Cortex of kidney (tissue), 1 donor: ENCODE measurements at places on chromosomes 11 and 22.

DNA sequence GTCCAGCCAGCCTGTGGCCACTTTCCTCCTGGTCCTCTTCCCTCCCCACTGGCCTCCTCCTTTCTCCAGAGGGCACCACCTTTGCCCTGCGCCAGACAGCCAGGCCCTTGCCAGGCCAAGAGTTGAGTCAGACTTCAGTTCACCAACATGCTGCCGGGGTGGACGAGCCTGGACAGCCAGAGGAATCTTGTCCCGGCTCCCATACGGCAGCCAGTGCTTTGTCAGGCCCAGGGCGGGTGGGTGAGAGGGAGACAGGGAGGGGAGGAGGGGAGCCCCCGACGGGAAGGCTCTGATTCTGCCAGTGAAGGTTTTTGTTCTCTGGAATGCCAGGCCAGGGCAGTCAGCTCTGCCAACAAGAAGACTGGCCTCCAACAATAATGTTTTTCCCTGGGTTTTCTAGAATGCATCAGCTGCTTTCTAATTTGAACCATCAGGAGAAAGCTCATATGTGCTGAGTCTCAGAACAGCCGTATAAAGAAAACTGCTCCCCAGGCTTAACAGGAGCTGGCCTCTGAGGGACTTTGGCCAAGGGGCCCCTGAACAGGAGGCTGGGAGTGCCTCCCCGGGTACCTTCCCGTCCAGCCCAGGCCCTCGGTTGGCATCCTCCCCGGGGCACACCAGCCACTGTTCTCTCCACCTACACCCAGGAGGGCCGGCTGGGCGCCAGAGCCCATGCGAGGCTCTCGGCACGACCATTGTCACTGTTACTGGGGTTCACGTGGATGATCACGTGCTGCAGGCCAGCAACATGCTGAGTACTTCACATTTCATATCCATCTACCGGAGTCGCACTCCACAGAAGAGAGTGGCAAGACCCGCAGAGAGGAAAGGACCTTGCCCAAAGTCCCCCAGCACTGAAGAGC lies 28.6 kb downstream of the LIF start:
- no peak for DNase-seq

DNA sequence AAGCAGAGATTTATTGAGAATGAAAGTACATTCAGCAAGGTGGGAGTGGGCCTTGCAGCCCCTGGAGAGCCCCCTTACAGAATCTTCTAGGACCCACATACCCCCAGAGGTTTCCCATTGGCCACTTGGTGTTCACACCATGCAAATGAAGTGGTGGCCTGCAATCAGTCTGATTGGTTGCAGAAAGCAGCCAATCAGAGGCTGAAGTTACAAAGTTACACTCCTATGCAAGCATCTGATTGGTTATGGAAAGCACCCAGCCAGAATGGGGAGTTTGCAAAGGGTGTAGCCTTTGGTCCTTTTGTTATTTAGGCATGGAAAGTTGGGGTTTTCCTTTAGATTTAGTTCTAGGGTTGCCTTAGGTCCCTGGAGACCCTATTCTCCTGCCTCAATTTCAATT lies 34.9 kb downstream of the UVRAG start:
- DNase-seq: no peak

GRCh38 chr22:23604939-23605712 lies 25.0 kb upstream of the IGLL1 start:
- no peak for DNase-seq

DNA sequence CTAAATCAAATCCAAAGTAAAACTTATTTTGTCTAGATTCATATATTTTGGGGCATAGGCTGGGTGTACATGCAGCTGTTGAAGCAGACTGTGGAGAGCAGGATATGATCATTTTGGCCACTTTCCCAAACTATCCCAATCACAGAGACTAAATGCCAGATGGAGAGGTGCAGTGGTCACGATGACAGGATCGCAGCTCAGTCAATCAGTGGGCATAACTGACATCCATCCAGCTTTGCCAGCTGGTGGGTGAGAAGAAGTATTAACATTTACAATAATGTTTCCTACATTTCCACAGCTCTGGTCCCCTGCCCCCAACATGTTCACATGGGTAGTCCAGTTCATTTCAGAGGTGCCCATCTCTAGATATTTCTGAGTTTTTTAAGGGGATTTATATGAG lies 255.5 kb upstream of the SESN3 start:
- DNase-seq: no peak

DNA sequence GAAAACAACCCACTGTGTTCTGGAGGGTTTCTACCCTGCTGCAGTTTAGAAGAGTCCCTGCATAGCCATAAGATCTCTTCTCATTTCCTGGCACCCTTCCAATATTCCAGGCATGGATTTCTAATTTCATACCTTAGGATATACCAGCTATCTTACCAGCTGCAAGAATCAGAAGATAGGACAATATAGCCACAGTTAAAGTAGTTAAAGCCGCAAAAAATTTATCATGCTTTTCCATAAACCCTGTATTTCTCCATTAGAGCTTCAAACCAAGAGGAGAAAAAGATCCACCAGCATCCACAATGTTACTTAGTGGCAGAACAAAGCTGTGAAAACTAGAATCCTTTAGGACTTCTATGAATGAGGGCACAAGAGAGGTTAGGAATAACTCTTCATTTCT lies 8.6 kb upstream of the OR56B1 start:
- DNase-seq: no peak

DNA sequence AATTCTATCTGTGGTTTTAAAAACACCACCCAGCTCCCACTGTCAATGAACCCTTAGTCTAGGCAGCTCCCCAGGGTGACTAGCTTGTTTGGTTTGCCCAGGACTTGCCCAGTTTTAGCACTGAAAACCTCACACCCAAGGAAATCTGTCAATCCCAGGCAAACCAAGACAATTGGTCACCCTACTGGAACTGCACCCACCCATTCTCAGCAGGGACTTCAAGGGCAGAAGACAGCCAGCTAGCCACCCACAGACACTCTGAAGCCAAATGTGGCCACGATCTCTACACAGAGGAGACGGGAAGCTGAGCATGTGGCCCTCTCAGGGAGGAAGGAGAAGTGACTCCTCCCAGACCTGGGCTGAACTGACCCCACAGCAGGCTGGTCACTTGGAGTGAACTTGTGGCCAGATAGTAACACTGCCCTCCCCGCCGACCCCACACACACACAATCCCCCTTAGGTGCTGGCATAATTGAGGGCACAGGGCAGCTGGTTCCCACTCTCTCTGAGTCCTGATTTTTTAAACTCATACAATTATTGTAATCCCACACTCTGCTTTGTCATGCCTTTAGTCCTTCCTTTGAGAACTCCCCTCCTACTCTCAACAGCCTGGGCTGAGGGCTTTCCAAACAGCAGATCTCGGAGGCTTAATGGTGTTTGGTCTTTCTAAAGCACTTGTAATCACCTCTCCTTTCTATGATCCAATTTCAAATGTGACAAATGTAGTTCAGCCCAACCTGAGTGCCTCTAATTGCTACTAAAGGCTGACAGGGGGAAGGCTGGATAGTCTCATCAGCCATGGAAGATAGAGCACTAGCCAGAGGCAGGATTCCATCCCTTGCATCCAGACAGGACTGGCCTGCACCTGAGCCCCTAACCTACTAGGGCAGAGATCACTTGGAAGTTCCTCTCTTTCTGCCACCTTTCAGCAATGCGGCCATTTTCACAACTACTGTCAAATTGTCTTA lies 74.7 kb upstream of the DRD2 start:
- no peak for DNase-seq

DNA sequence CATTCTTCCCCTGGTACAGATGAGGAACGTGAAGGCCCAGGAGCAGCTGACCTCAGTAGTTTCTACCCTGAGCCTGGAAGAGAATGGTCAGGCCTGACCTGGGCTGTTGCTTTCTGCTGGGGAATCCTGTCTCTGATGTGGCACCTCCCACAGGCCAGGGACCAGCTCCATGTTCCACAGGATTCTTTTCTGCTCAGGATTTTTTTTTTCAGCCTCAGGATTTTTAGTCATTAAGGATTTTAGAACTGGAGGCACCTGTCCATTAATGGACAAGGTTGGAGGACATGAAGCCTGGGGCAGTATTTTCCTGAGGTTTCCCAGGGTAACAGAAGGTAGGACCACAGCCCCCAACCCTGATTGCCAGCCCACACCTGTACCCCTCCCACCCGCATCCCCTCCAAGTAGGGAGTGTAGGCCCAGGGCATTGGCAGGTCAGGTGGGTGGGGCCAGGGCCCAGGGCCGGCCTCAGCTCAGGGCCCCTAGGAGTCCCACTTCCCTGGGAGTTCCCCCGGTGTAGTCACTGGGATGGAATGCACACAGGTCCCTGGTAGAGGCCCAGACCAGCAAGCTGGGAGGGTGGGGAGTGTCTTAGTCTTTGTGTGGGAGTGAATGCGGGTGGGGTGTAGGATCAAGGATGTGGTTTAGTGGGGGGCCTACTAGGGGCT lies 16.1 kb downstream of the BIK start:
- no peak for DNase-seq
